Fibroblast of the aortic adventitia (primary cell): ENCODE measurements at places on chromosomes 6 and 20. TPM values are rescaled to one million over a fixed set of nuclear protein-coding genes. Genes with fewer than 3 reads are reported as not detected.

ROMO1 gene
- total RNA-seq = 164 and 214 TPM in 2 replicates

CST7 gene
- total RNA-seq = not detected in 2 replicates

MAFB gene
- total RNA-seq = 1.5 and 42.8 TPM in 2 replicates

DBNDD2 gene
- total RNA-seq = 1.3 and 4.6 TPM in 2 replicates

AHI1 gene
- total RNA-seq = 11.4 and 33.4 TPM in 2 replicates

POU5F1 gene
- not detected in 2 replicates for total RNA-seq

SLC24A3 gene
- total RNA-seq = 0.57 TPM in 1 of 2 replicates, not detected in the other

C6orf58 gene
- not detected in 2 replicates for total RNA-seq

AVP gene
- total RNA-seq = not detected in 2 replicates

TINAG gene
- total RNA-seq = not detected in 2 replicates

PSORS1C2 gene
- not detected in 2 replicates for total RNA-seq
